ENCODE measurements at places on chromosomes 3 and 15.

DNA sequence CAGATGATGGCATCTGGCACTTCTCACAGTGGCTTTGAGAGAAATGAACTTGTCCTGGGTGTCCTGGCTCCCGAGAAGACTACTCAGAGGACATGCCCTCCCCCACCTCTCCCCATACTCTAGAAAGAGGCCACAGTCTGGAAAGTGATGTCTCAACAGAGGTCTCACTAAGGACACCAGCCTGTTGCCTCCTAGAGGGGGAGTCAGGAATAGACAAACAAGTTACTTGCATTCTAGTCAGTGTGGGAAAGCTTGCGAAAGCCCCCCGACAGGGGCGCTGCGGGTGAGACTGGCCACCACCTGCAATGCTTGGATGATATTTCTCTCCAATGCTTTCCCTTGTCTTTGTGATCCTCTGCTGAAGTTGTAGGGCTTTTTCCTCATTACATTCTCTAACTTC, 17.2 kb downstream of the B4GALT4 start:
- DNase-seq = no peak

- DNase-seq = no peak
Measured at GRCh38 chr3:94146455-94146854, 83.6 kb downstream of the NSUN3 start.

DNA sequence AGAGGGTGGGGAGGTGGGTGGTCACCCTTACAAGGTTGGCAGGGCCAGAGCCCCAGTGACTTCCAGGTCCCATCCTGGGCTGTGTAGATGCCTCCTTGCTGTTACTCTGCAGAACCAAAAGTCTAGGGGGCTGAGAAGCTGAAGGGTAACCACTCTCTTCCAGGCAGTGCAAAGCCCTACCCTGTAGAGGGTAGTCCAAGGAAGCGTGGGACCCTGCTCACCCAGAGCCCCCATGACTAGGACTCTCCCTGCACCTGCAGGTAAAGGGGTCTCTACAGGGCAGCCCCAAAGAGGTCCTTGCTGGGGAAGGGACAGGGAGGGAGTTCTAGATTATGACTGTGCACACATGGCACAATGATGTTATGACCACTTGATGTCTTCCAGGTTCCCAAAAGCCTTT, 14.2 kb downstream of the GHRL start:
- DNase-seq = no peak

- no peak for DNase-seq
Measured at GRCh38 chr3:17585394-17586325, 156.8 kb downstream of the TBC1D5 start.

- no peak for DNase-seq
Measured at GRCh38 chr3:86695752-86696151, 295.2 kb downstream of the VGLL3 start.

- no peak for DNase-seq
Measured at GRCh38 chr15:36358094-36358493, 221.3 kb upstream of the CDIN1 start.

DNA sequence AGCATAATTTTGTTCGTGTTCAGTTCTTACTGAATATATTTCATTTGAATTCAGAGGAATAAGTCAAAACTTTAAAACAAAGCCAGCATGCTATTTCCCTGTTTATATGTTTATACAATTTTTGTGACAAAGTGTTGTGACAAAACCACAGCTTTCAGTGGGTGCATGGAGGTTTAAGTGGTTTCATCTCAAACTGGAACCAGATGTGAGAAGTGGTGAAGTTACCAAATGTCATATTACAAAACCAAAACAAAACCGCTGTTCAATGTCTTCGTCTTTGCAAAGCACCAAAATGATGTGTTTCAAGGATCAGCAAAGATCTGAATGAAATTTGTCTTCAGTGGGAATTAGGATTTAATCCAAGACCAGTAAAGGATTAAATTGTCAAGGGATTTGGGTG, 59.3 kb upstream of the OSTN start:
- DNase-seq = no peak

- no peak for DNase-seq
Measured at GRCh38 chr3:186538779-186539178, 5.4 kb downstream of the CRYGS start.

GRCh38 chr3:171384101-171384891, 75.9 kb downstream of the TNIK start:
- DNase-seq = peak; percentile 57

GRCh38 chr3:132220986-132221385, 96.2 kb upstream of the ACP3 start:
- no peak for DNase-seq

DNA sequence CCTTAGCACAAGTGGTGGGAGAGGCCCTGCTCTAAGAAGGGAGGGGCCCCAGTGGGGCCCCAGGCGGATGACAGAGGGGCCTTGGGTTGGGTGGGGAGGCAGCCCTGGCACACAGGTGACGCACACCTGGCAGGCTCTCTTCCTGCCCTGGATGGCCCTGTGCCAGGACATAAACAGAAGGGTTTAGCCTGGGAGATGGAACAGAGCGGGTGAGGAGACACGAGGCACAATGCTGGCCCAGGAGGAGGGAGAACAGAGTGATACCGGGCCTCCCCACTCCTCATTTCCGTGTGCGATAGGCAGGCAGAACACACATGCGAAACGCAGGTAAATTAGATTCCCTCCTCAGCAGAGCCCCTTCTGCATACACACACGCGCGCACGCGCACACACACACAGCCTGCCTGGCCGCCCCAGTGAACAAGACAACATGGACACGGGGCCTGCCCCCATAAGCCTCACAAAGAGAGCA, 39.8 kb downstream of the IDH2 start:
- no peak for DNase-seq

DNA sequence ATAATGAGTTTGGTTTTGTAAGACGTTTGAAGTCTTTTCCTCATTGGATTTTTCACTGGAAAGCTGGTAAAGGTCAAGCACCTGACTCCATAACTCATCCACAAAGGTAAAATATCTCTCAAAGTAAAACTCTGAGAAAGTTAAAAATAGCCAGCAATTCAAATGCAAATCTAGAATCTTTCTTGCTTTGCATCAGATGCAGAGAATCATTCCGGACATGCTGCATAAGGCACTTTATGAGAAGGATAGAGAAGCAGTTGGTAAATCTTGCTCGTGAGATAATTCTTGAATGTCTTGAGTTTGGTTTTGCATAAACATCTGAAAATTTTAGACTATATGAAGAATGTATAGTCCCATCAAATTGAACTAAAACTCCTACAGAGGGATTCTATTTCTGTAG, 9.1 kb downstream of the KCNMB2 start:
- no peak for DNase-seq

DNA sequence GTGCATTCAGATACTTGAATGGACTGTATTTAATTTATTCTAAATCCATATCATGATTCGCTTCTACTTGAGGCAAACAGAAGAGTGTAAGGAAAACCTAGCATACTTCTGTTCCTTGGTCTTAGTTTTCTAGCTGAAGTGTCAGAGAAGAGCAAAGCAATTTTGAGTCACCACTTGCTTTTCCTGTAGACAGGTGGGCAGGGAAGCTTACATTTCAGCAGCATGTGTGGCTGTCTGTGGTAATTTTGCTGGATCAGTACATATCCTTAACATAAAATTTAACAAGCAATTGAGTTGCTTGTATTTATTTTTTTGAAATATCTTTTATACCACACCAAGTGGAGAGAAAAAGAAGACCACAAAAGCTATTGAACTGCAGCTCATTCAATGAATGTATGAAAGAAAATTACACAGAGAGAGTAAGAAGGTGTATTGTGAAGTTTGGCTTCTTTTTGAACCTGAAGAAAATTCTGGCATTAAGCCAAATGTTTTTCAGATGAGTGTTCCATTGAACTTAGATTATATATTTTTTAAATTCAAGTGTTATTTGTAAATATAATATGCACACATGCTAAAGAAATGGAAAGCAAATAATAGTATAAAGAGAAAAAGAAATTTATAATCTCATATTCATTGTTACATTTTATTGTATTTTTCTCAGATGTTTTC, 747.6 kb downstream of the NAALADL2 start:
- DNase-seq = peak; percentile 97

DNA sequence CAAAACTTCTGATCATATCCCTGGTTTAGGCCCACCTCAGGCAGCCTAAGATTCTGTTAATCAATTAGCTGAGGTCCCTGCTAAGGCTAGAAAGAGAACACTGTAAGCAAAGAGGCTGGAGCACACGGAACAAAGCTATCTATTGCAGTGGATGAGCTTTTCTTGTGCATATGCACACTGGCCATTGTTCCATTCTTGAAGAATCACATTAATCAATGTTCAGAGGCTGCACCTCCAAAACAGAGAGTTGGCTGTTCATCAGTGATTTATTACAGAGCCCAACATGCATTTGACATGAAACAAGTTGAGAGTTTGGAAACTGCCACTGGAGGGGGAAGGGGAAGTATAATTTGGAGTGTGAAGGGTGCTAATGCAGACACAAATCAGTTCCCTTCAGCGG, 873.0 kb downstream of the ROBO1 start:
- no peak for DNase-seq

GRCh38 chr3:90134090-90134489, 1026.7 kb downstream of the EPHA3 start:
- no peak for DNase-seq

GRCh38 chr3:66038384-66038725, 363 bp downstream of the MAGI1 start:
- DNase-seq = no peak

DNA sequence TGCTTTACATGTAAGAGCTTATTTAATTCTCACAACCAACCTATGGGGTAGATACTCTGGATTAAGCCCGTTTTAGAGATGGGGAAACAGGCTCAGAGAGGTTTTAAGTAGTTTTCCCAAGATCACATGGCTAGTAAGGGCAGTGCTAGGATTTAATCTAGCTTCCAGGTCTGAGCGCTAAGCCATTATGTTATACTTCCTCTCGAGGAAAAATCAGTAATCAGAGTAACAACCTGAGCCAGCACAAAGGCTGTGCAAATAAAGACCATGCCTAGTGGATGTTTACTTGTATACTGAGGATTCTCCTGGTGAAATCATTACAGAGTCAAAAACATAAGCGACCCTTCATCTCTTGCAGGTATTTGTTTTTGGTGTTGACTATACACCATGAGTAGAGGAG, 9.0 kb downstream of the FSTL1 start:
- DNase-seq = no peak

GRCh38 chr15:82788496-82788895, 17.4 kb downstream of the FSD2 start:
- DNase-seq = no peak

GRCh38 chr3:47197287-47197686, 33.4 kb upstream of the SETD2 start:
- DNase-seq = no peak

DNA sequence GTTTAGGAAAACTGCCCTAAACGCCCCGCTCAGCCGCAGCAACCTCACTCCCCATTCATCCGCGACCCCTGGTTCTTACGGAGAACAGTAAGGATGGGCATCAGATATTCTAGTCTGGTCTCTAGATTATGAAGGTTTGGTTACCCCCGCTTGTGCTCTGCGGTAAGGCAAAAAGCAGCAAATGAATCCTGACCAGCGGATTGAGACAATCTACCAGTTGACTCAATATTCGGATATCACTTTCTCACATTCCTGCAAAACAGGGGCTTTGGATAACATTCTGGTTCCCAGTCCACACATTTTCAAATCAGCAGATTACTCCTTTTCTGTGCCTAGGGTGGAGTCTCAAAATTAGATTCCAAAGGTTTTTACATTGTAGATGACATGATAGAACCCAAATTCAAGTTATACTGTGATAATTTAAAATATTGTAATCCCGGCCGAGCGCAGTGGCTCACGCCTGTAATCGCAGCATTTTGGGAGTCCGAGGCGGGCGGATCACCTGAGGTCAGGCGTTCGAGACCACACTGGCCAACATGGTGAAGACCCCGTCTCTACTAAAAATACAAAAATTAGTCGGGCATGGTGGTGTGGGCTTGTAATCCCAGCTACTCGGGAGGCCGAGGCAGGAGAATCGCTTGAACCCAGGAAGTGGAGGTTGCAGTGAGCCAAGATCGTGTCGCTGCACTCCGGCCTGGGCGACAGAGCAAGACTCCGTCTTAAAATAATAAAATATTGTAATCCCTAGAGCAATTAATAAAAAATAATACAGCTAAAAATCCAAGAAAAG, 1.1 kb upstream of the CYFIP1 start:
- peak; percentile 35 for DNase-seq

DNA sequence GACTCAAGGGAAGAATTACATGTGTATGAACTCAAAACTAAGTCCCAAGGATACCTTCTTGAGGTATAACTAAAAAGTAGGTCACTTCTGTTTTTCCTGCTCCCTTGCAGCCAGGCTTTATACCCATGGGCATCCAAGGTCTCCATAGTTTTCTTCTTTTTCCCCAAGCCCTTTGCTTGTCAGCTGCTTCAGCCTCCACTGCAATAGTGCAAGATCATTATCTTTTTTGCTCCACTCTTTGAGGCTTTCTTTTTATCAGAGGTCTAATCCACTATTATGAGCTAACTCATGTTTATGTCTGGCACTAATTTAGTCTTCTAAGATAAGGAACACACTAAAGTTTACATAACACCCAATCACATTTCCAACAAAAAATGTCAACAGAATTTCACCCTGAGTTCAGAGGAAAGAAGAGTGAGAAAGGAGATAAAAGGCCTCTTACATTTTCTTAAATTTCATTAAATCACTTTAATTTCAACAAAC, 121.2 kb upstream of the LSAMP start:
- DNase-seq = no peak

Measured in NCI-H524 (cell line).